ENCODE measurements at places on chromosomes 7 and 10.

DNA sequence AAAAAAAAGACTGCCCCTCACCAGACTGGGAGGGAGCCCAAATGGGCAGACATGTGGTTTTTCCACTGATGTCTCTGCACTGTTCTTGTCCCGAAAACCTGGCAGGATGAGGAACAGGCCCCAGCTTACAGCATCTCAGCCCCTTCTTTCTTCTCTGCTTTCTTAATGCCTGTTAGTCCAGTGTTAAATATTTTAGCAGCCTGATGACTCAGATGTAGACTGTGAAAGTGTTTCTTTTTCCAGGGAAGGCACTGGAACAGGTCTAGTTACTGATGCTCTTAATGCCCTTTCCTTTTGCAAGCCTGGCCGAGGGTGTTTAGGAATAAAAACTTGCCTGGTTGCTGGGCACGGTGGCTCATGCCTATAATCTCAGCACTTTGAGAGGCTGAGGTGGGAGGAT, 107.7 kb downstream of the TACC2 start:
- no peak for DNase-seq

- DNase-seq, result peak; percentile 80
Observed at GRCh38 chr10:31650010-31650409, 278.6 kb downstream of the ARHGAP12 start.

DNA sequence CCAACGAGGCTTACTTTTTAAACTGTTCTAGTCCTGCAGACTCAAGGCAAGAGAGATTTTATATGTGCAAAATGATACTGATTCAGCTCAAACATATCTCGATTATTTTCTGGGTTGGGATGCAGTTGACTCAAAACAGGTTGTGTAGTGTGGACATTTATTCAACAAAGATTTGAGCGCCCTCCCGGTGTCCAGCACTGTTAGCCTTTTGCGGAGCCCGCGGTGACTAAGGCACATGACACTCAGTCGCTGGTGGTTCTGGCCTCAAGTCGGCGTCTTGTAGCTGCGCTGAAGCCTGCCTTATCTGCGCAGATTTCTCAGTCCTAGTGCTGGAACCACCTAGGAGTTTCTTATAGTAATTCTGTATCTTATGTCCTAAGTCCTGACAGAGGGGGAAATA, 938 bp upstream of the CADPS2 start:
- DNase-seq, result no peak

DNA sequence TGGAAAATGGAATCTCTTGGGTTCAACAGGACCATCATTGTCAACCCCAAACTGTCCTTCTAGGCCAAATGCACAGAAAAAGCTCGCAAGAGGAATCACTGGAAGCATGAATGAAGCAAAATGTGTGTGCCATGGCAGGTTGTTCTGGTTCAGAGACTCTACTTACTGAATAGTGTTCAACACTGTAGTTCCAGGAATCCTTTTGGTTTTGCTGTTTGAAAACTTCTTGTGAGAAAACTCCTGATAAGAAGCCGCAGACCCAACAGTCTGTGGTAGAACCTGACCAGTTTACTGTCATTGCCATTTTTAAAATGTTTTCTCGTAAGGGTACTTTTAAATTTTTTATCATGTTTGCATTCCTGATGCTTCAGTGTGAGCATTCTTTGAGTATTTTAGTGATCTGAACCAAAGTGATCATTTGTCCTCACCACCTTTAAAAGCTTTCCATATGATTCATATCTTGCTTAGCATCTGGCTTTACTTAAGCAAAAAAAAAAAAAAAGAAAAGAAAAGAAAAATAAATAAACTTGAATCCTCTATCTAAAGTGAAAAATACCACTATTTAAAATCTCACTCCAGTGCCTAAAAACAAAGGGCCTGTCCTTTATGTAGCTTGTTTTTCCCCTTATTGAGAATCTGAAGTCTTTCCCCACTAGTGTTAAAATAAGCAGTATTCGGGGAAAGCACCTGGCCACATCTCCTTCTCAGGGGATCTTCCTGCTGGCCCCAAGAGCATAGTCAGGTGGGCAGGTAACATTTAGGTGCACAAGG, 92.4 kb downstream of the WNT2 start:
- peak; percentile 93 for DNase-seq

DNA sequence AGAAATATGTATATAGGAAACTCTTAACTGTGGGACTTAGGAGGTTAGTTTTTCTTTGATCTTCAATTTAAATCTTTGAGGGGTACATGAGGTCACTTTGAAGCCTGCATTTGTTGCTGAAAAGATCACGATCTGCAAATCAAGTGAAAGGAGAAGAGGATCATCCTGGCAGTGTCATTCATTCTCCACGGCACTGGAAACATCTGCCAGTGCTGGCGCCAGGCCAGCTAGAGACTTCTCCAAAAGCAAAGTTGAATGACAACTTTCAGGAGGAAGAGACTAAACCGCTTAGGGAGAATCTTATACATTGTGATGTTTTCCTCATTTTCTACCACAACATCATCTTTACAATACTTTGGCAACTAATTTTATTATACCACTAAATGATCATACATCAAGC, 42.5 kb downstream of the MRC1 start:
- DNase-seq, result no peak

- no peak for DNase-seq
Observed at GRCh38 chr7:128307061-128307460, 36.6 kb downstream of the RBM28 start.

GRCh38 chr7:2754912-2755311, 66.9 kb downstream of the AMZ1 start:
- no peak for DNase-seq

DNA sequence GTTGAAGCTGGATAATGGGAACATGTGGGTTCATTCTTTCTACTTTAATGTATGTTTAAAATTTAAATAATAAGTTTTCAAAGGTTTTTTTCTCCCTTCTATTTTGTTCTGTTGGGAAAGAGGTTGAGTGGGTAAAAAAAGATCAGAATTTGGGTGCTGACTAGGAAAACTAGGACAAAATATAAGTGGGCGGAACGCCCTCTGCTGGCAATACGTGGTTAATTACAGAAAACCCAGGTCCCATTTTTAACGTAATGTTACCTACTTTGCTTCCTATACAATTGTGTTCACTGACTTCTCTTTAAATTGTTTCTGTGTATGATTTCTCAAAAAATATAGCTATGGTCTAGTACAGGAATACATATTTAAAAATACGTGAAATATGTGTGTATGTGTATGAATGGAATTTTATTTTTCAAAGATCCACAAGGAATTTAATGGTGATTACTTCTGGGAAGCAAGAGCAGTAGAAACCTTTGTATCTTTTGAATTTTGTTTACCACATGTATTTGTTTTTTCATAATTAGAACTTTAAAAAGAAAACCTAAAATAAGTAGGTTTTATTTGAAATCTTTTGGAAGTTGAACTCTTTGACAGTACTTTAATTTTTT, 8.7 kb downstream of the ECD start:
- DNase-seq, result no peak

DNA sequence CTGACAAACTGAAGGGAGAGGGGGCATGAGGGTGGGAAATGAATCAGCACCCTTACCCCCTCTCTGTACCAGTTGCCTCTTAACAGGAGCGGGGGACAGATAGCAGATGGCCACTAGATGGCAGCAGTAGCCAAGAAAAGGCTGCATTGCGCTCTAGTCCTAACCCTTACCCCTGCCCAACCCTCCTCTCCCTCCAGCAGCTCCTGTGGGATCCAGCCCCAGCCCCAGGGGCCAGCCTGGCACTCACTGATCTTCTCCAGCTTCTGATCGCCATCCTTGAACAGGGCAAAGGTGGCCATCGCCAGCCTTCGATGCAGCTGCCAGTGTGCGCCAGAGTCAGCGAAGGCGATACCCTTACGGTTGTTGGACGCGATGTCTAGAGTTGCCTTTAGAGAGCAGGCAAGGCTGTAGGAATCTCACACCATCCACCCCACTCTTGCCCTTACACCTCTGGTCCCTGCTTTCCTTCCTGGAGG, 2.2 kb downstream of the CYP17A1 start:
- DNase-seq, result no peak

DNA sequence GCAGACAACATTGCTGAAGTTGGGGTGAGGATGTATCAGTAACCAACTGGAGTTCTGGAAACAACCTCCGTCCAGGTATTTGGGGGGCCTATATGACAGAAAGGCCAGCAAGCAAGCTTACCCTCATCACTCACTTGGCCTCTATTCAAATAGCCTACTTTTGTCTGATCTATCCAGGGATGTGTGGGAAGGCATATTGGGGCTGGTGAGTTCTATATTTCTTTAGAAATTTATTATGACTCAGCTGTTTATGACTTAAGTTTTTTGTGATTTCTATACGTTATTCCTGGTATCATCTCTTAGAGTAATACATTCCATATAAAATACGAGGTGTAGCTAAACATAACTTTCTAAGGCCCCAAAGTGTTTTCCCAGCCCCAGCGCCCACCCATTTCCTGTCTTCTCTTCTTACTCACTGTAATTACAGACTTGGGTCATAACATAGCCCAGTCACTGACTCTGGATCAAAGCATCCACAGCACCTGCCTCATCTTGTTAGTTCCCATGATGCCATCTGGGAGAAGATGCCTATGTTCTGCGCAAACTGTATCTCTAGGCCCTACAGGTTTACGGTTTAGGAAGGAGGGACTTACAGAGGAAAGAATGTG, 18.1 kb downstream of the GARS1 start:
- no peak for DNase-seq

DNA sequence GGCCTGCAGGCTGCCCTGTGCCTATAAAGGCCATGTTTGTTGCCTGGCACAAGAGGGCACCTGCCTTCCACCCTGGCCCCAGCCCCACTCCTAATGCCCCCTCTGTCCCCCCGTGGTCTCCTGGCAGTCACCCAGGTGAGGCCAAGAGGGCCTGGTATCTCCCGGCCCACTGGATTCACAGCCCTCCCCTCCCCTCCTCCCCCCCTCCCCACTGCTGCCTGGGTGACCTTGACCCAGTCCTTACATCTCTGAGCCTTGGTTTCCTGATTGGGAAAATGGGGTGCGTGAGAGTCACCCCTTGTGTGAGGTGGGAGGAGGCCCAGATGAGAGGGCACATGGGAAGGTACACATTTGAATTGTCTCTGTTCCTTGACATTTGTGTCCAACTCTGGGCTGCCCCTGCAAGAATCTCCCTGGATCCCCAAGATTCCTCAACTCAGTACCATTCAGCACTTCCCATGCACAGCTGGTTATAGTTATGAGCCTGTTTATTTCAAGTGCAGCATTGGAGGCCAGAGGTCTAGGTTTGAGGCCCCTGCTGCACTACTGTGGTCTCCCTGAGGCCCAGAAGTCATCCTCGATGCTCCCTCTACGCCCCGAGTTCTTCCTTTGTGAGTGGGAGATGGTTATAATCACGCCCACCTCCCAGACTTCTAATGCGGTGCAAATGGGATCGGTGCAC, 58.9 kb downstream of the TMEM270 start:
- no peak for DNase-seq

- DNase-seq, result no peak
Observed at GRCh38 chr7:84495128-84495527, 300.5 kb upstream of the SEMA3A start.

DNA sequence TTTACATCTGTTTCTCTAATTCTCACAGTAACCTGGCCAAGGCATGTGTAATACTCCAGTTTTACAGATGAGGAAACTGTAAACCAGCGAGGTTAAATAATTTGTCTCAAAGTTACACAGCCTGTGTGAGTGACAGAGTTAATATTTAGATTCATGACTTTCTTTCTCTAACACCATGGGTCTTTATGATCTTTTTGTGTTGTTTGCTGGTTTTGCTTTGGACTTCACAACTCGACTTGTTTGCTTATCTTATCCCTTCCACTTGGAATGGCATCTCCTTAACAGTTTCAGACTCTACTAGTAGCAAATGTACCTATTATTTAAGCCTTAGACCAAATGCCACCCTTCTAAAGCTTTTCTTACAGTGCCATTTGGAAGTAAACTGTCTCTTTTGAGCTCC, 34.4 kb downstream of the MXI1 start:
- no peak for DNase-seq

- DNase-seq, result no peak
Observed at GRCh38 chr7:126495001-126495400, 757.7 kb downstream of the GRM8 start.

- DNase-seq, result no peak
Observed at GRCh38 chr7:77991656-77992055, 193.1 kb downstream of the PHTF2 start.

- DNase-seq, result no peak
Observed at GRCh38 chr7:50317221-50317678, 12.7 kb downstream of the IKZF1 start.

GRCh38 chr10:14688606-14689005, 86.1 kb downstream of the FAM107B start:
- DNase-seq, result peak; percentile 57

- DNase-seq, result no peak
Observed at GRCh38 chr7:8585591-8585990, 152.2 kb downstream of the NXPH1 start.

DNA sequence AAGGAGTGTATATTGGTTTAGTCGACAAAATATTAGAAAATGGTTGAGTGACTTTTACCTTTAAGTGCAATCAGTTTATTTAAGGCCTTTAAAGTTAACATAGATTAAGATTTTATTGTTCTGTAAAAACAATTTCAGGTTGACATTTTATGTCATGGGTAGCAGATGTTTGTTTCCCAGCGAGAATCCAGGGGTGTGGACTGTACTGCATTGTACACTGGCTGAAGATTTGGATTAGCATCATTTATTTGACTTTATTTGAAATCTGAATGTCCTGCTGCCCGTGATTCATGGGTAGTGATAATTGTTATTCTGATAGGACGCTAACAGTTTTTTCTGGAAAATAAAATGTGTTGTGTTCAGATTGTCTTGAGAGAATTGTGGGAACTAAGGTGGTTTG, 39.3 kb downstream of the RBM33 start:
- DNase-seq, result no peak

DNA sequence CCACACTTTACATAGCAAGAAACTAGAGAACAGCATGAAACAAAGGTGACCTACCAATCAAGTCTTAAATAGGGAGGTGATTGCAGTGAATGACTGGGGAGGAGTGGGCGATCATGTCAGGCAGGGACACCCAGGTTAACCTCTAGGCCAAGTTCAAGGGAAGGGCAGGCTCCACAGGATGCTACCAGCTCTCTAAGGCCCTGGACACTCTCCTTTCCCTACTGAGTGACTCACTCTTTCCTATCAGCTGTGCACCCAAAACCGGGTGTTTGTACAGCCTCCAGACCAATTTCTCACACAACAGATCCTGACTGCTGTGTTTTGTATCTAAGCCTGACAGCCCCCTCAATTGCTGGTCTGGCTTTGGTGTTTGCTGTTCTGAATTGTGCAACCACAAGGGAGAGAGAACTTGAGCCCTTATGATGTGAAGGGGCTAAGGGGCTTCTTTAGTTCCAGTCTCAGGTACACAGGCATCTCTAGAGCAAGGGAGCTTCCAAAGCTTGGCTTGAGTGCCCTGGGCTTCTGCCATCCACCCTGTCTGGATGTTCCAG, 107.8 kb downstream of the TBXAS1 start:
- DNase-seq, result no peak

DNA sequence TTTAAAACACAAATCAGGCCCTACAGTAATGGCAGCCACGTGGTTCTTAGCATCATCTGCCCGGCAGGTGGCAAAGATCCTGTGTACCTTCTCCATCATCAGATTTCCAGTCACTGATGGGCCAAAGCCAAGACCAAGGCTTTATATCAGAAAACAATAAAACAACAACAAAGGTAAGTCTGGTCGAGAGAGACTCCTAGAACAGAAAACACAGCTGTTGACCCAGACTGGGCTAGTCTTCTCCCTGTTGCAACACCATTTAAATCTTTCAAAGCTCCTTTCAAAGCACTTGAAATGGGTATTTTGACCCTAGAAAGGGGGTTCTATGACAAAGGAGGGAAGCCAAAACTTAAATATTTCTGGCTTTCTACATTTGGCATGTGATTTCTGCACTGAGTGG, 285.6 kb downstream of the IPMK start:
- no peak for DNase-seq

GRCh38 chr10:49601857-49602256, 8.3 kb upstream of the SLC18A3 start:
- no peak for DNase-seq

GRCh38 chr7:116209561-116210070, 723 bp upstream of the TES start:
- DNase-seq, result no peak

All from BJ (cell line).